ENCODE measurements at places on chromosomes 12 and 14. TPM values are rescaled to one million over a fixed set of nuclear protein-coding genes. Genes with fewer than 3 reads are reported as not detected.

GRCh38 chr12:83150465-83151189 lies 463.9 kb downstream of the TMTC2 start:
- no peak for DNase-seq

- DNase-seq, result no peak
These were observed 474 bp upstream of the CIT start for GRCh38 chr12:119877639-119877948.

DNA sequence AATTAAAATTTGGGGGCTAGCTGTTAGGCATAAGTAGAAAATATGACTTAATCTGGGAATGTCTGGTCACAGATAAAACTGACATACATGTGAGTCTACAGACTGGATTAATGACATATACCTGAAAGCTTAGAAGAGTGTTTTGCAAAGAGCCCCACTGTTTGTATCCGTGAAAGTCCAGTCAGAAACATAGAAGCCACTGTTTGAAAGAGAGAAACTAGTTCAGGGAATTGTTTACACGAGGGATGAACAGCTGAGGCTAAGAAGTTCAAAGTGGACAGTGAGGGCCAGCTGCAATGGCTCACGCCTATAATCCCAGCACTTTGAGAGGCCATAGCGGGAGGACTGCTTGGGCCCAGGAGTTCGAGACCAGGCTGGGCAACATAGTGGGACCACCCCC lies 36.2 kb upstream of the SGPP1 start:
- no peak for DNase-seq

DNA sequence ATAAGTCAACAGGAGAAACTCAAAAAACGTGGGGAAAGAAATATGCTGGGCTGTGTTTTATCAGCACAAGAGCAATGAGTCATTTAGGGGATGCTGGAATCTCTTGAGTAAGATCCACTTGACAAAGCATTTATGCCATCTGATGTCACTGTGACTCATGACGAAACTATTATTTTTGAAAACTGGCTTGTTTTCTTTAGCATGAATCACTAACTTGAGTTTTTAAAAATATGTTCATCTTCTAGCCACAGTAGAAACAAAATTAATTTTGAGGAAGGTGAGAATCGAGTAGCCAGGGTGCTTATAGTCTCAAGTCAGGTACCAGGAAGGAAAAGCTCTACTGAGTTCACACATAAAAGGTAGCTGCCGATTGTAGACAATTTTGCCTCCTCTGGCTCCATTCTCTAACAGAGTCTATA lies 456.2 kb upstream of the MGAT4C start:
- no peak for DNase-seq

Gene ABHD12B
- not detected for total RNA-seq

Gene KRT80
- 0.13 TPM for total RNA-seq

Gene RD3L
- not detected for total RNA-seq

Data from sciatic nerve (tissue), 2 donors.